Inflammatory macrophage treated with lipopolysaccharide for 4 hours (primary cell): ENCODE measurements at places on chromosomes 3 and 15.

DNA sequence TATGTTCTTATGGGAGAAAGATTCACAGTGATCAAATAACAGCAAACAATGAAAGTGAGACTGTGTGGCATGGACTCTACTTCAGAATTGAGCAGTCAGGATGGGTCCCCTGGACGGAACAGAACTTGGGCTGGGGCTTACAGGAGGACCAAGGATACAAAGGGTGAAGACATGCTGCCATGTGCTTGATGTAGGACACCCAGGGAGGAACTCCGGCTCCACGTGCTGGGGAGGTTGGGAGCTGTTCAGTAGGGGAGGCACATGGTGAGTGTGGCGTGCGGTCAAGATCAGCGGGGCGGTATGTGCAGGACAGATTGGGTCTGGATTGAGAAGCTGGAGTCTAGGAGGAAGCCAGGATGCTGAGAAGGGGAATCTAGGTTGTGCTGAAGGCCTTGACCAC is 32.6 kb downstream of the PPCDC start:
- no peak for DNase-seq

DNA sequence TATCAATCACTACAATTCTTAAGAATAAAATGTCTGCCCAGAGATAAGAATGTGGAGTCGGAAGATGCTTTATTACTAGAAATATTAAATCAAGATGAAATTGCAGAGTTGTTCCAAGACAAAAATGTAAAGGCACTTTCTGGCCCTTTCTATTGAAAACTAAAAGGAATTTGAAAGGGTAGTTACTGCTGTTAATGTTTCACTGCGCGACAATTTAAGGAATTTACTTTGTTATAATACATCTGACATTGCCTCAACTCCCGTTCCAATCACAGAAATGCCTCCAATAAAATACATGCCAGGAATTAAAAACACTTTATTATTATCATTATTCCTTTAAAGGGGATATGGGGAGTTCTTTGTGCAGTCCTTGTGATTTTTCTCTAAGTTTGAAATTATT is 26.4 kb downstream of the RSL24D1 start:
- DNase-seq, result no peak

DNA sequence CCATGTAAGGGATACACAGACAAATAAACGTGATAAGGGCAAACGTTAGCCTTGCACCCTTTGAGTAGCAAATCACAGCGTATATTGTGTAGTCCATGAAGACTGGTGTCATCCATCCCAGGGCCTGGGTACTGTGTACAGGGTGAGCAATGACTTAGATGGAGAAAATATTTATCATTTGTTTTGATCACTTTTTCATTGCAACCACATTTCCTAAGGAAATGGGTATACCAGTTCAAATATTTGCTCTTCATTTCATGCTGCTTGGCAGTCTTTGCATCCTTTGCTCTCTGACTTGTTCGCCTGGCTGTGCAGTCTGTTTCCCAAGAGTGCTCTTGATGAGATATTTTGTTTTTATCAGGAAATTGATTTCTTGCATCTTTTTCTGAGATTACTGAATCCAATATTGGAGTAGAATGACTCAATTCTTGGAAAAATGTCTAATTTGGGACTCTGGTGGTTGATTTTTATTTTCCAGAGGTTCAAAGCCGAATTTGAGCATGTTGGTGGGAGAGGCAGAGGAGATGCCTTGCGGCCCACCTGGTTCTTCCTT is 424.6 kb upstream of the SEMA6D start:
- DNase-seq, result no peak

- no peak for DNase-seq
Measured at GRCh38 chr3:57098418-57099310, 38.2 kb downstream of the SPATA12 start.

DNA sequence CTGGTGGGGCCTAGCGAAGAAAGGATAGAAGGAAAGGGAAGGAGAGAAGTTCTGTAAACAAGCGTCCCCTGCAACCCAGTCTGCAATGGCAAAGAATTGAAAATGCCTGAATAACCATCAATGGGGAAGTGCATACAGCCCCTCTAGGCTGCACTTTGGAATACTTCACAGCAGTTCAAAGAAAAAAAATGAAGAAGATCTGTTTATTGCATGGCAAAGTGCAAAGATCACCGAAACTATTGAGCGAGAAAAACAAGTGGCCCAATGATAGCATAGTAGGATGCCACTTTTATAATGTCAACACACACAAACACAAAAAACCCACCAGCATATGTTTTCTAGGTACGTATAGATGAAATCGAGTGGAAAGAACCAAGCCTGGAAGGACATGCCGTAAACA is 13.6 kb upstream of the SLC6A1 start:
- no peak for DNase-seq

GRCh38 chr3:26840272-26840870 is 217.8 kb downstream of the LRRC3B start:
- DNase-seq, result no peak

DNA sequence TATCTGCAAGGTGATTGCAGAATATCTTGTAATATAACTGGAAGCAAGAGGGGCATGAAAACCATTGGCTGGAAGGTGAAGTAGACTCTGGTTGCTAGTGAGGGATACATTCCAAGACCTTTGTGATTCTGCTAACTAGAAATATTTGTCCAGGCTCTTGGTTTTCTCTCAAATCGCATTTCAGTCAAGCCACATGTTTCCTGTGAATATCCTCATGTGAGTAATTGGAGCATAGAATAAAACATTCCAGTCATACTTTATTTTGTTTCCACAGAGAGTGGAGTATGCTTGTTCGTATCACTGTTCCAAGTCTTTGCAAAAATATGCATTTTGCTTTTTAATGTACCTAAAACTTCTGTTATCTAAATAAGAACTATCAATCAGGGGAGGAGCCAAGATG is 850.0 kb downstream of the EPHA3 start:
- no peak for DNase-seq

GRCh38 chr3:464255-464654 is 267.7 kb downstream of the CHL1 start:
- DNase-seq, result no peak

- DNase-seq, result no peak
Measured at GRCh38 chr3:49699281-49699979, 10.1 kb downstream of the RNF123 start.

DNA sequence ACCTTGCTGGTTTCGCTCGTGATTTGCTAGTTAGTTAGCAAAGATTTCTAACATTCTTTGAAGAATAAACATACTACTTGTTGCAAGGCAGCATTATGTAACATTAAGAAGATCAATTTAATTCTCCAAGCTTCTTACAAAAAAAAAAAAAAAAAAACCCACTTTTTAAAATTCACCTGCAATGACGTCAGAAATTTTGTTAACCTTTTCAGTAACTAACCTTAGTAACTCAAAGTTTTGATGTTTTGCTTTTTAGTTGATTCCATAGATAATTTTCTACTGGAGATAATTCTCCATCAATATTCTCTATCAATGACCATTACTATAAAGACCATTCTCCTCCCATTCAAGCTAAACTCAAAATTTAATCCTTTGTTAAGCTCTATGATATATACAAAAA is 491.8 kb upstream of the TBL1XR1 start:
- no peak for DNase-seq

- DNase-seq, result no peak
Measured at GRCh38 chr15:62726461-62726860, 316.1 kb upstream of the TPM1 start.

DNA sequence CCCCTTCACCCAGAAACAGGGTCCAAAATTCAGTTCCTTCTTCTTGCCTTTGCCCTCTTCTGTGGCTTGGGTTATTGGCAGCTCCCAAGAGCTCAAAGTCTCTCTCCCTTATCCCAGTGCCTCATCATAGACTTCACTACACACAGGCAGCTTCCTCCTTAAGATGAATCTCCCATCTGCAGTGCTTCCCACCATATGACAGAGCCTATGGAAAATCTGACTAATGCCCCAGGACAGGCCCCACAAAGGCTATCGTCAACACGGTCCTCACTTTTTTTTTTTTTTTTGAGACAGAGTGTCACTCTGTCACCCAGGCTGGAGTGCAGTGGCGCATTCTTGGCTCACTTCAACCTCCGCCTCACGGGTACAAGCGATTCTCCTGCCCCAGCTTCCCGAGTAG is 194.1 kb downstream of the MEX3B start:
- no peak for DNase-seq

GRCh38 chr3:135090020-135090717 is 295.1 kb downstream of the EPHB1 start:
- DNase-seq, result no peak

DNA sequence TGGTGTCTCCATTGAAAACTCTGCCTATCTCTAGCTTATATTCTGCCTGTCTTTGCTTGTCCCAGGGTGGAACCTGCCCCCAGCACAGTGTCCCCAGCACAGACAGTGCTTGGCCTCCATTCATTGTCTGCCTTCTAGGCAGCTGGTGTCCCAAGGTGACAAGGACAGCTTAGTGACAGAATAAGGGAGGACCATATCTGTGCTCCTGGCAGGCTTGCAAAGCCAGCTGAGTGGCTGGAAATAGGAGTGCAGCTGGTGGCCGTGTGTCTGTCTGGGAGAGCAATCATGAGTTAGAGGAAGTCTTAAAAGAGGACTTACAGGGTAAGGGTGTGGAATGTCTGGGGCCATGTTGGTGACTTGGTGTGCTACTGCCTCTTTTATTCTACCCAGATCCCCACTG is 33.4 kb downstream of the SCN5A start:
- no peak for DNase-seq

DNA sequence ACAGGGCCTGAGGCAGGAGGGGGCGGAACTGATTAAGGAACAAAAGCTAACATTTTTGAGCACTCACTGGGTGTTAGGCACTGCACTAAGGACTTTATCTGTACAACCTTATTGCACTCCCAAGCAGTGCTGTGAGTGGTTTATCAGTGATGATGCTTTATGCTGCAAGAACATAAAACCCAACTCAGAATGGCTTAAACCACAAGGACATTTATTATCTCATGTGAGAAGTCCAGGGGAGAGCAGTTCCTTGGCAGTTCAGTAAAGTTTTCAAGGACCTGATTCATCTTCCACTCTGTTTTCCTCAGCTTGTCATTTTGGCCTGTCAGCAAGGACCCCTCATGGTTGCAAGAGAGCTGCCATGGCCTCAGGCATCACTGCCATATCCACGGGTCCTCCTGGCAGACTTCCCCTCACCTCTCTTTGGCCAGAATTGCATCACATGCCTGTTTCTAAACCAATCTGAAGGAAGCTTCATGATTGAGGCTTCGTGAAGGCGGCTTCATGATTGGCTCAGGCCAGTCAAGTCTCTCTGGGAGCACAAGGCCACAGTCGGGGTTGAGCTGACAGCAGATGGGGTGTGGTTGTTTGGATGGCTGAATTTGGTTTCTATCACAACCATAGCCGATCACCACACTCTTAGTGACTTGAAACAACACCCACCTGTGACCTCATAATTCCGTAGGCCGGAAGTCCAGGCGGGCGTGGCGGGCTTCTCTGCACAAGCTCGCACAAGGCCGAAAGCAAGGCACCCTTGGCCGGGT is 15.8 kb downstream of the EFCC1 start:
- DNase-seq, result no peak

DNA sequence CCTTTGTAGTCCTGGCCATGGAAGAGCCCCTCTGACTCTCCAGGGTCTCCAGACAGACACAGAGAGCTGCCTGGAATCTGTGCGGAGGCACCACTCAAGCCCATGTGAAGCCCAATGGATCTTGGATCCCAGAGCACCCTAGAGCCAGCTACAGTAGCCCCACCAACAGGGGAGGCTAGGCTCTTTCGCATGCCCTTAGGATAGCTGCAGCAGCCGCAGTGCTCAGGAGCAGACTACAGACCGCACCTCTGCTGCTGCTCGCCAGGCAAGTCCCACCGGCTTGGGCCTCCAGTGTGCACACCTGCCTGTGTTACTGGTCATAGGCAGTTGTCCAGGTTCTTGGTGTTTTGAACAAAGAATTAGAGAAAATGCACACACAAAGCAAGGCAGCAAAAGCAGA is 131.6 kb downstream of the SPATA16 start:
- DNase-seq, result no peak

DNA sequence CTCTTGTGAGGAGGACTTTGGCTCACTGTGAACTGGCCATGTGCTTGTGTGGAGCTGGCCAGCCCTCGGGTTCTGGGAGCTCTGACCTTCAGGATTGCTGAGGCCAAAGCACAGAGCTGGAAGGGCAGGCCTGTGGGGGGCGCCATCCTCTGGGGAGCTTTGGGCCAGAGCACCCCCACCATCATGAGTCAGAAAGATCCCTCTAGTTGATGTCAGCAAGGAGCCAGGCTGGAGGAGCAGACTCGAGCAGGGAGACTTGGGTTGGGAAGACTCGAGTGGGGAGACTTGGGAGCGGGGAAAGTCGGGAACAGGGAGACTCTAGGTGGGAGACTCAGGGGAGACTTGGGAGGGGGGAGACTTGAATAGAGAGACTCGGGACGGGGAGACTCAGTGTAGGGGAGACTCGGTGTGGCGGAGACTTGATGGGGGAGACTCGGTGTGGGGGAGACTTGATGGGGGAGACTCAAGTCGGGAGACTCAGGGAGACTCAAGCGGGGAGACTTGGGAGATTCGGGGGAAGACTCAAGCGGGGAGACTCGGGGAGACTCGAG is 37.7 kb upstream of the PLXNA1 start:
- DNase-seq, result no peak

DNA sequence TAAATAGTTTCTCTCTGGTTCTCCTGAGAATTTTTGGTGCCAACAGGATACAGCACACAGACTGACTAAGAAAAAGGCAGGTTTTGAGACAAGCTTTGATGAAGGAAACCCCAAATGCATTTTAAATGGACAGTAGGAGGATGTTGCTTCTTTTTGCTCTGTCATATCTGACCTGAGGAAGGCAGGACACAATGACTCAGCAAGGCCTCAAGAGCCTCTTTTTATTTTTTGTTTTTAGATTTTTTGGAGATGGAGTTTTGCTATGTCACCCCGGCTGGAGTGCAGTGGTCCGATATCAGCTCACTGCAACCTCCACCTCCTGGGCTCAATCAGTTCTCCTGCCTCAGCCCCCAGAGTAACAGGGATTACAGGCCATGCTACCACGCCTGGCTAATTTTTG is 16.9 kb upstream of the KNG1 start:
- DNase-seq, result no peak

DNA sequence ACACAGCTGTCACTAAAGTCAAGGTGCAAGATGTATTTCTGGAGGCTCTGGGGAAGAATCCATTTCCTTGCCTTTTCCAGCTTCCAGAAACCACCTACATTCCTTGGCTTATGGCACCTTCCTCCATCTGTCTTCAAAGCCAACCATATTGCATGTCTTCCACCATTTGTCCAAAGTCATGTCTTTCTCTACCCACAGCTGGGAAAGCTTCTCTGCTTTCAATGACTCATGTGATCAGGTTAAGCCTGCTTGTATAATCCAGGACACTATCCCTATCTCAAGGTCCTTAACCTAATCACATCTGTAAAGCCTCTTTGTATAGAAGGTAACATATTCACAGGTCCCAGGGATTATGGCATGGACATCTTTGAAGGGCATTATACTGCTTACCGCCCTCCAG is 14.2 kb downstream of the ARHGAP31 start:
- DNase-seq, result no peak

DNA sequence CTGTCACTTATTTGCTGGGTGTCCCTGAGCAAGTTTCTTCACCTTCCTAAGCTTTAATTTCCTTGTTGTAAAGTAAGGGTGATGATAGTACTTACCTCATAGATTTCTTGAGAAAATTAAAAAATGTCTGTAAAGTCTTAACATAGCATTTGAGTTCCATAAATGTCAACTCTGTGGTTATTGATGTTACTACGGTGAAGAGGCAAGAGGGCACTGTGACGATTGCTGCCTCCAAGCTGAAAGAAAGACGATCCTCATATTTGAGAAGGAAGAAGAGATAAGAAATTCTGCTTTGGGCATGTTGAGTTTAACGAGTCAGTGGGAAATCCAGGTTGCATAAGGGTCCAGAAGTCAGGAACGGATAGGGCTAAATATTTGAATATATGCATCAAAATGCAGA is 240.8 kb upstream of the ZPLD1 start:
- DNase-seq, result no peak
